ENCODE measurements at places on chromosomes 1 and 21.
A peak's percentile ranks its signal among the peaks of the same experiment; 100 is the strongest.

DNA sequence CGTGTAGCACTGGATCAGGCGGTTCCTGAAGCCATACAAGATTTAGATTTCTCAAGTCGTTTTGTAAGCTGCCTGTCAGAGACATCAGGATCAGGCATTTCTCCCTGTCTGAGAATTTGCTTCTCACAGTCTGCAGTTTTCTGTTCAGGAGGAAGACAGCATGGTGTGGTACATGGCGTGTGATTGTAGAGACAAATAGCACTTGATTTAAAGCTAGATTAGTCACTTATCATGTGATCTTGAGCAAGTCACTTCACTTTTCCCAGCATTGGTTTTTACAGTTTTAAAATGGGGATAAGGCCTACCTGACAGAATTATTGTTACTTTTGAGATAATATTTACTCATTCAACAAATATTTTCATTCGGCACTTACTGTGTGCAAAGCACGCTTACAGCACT lies 63.3 kb downstream of the AK4 start:
- no peak overlapping the region for H3K4me3 ChIP-seq
- H3K36me3 ChIP-seq: no peaks in the 10 kb centered on the region
- no peak overlapping the region for H3K27ac ChIP-seq
- no peak for DNase-seq

- H3K27me3 ChIP-seq: no peaks in the 10 kb centered on the region
- no peaks in the 10 kb centered on the region for H3K36me3 ChIP-seq
- no peak overlapping the region for H3K4me3 ChIP-seq
- H3K27ac ChIP-seq: no peak overlapping the region
Measured at GRCh38 chr1:109543988-109544735, 4.3 kb upstream of the GNAI3 start.

DNA sequence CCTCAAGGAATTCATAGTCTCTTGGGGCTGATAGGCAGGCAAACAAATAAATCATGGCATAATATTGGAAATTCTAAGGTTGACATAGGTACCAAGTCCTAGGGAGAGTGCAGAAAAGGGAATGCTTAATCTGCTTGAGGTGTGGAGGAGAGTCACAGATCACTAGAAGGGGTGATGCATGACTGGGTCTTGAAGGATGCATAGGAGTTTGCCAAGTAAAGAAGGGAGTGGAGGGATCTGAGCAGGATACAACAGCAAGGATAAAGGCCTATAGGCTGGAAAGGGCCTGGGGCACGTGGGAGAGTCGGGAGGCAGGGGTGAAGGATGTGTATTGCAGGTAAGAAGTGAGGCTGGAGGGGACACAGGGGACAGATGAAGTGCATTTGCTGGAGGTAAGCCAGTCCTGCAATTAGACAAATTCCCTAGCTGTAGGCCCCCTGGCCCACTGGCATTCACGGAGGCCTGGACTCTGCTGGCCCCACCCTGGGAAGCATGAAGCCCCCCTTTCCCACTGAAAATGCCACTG lies 15.9 kb downstream of the IGSF21 start:
- DNase-seq: no peak
- no peaks in the 10 kb centered on the region for H3K36me3 ChIP-seq
- H3K27ac ChIP-seq: no peak overlapping the region
- no peaks in the 10 kb centered on the region for H3K4me1 ChIP-seq

- H3K27ac ChIP-seq: peak overlapping the region; percentile 58
- peaks cover 8% of the 10 kb centered on the region for H3K4me1 ChIP-seq
- no peaks in the 10 kb centered on the region for H3K27me3 ChIP-seq
- H3K36me3 ChIP-seq: peaks cover 14% of the 10 kb centered on the region
Measured at GRCh38 chr1:36182734-36183133, 26.8 kb downstream of the MAP7D1 start.

DNA sequence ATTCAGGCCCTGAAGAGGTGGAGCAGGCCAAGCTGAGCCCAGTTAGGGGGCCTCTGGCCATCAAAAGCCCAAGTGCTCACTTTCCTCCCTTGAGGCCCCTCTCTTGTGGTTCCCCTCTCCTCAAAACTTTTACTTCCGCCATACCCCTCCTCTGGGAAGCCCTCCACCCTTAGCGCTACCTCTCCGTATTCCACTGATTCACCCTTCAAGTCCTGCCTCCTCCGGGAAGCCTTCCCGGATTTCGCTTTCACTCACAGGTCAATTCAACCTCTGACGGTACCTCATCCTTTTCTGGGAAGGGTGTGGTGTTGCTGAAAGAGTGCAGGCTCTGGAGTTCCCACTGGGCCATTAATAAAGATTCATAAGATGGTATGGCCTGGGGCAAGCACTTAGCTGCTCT lies 19.1 kb downstream of the SPOCD1 start:
- H3K36me3 ChIP-seq: no peaks in the 10 kb centered on the region
- H3K27ac ChIP-seq: no peak overlapping the region
- H3K4me3 ChIP-seq: no peak overlapping the region
- no peaks in the 10 kb centered on the region for H3K27me3 ChIP-seq
- DNase-seq: no peak

GRCh38 chr1:6220236-6220635 lies 14.3 kb downstream of the RNF207 start:
- H3K27me3 ChIP-seq: no peaks in the 10 kb centered on the region
- no peak for DNase-seq
- no peaks in the 10 kb centered on the region for H3K36me3 ChIP-seq
- H3K4me3 ChIP-seq: no peak overlapping the region
- H3K27ac ChIP-seq: no peak overlapping the region

- peaks cover 2% of the 10 kb centered on the region for H3K27me3 ChIP-seq
- H3K4me1 ChIP-seq: peaks cover 5% of the 10 kb centered on the region
- no peaks in the 10 kb centered on the region for H3K36me3 ChIP-seq
- H3K27ac ChIP-seq: no peak overlapping the region
- DNase-seq: no peak
- H3K4me3 ChIP-seq: no peak overlapping the region
Measured at GRCh38 chr1:25031601-25031965, 101.5 kb upstream of the RUNX3 start.

DNA sequence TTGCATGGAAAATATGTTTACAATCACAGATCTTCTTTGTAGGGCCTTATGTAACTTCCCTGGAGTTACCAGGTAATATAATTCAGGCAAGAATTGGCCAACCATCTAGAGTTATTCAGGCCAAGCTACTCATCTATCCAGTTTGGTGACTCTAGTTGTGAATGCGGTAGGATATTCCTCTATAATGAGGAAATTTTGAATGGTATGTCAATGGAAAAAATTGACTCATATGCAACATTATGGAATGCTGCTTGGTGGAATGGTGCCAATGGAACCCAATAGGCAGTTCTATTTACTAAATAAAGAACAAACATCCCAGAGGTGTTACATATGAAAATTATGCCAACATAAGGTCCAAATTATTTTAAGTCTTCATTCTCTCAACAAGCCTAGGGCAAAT lies 5.6 kb upstream of the TNFSF18 start:
- no peaks in the 10 kb centered on the region for H3K27me3 ChIP-seq
- H3K27ac ChIP-seq: no peak overlapping the region
- no peak overlapping the region for H3K4me3 ChIP-seq
- H3K36me3 ChIP-seq: no peaks in the 10 kb centered on the region

- no peaks in the 10 kb centered on the region for H3K36me3 ChIP-seq
- no peak overlapping the region for H3K27ac ChIP-seq
- H3K27me3 ChIP-seq: no peaks in the 10 kb centered on the region
- no peak overlapping the region for H3K4me3 ChIP-seq
Measured at GRCh38 chr1:168608796-168609715, 32.7 kb downstream of the XCL1 start.

- H3K27me3 ChIP-seq: no peaks in the 10 kb centered on the region
- H3K4me1 ChIP-seq: peaks cover 4% of the 10 kb centered on the region
- H3K4me3 ChIP-seq: no peak overlapping the region
Measured at GRCh38 chr1:179327679-179328078, 34.1 kb downstream of the SOAT1 start.

- no peak overlapping the region for H3K4me3 ChIP-seq
- no peak overlapping the region for H3K27ac ChIP-seq
- DNase-seq: no peak
- H3K36me3 ChIP-seq: no peaks in the 10 kb centered on the region
Measured at GRCh38 chr1:114107474-114108435, 45.9 kb downstream of the SYT6 start.
